ENCODE measurements at places on chromosomes 1 and 21.

DNA sequence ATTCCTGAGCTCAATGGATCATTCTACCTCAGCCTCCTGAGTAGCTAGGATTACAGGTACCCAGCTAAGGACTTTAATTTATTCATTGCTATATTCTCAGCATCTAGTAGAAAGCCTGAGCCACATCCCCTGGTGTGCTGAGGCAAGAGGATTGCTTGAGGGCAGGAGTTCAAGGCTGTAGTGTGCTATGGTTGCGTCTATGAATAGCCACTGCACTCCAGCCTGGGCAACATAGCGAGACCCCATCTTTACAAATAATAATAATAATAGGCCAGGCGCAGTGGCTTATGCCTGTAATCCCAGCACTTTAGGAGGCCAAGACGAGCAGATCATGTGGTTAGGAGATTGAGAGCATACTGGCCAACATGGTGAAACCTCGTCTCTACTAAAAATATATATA lies 3.3 kb upstream of the RPS6KA1 start:
- no peak for DNase-seq

- no peak for DNase-seq
These were observed 802 bp downstream of the KAZN start for GRCh38 chr1:14599183-14599791.

GRCh38 chr1:236348071-236348470 lies 46.0 kb upstream of the EDARADD start:
- no peak for DNase-seq

GRCh38 chr1:48756683-48757316 lies 19.9 kb downstream of the BEND5 start:
- DNase-seq = no peak

DNA sequence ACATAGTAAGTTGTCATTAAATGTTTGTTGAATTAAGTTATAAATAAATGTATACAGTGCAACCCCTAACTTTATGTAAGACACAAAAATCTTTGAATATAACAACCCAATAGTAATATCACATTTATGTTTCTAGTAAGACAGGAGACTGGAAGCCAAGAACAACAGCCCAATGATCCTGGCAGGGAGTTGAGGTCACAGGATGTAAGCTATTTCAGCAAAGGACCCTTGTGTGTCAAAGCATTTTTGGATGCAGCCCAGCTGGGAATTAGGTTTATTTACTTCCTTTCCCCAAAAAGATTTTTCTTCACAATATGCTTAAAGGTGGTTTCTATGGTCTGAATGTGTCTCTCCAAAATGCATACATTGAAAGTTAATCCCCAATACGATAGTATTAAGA lies 34.0 kb upstream of the ABCA4 start:
- DNase-seq = peak; percentile 65

GRCh38 chr1:239566074-239566473 lies 179.7 kb downstream of the CHRM3 start:
- DNase-seq = no peak

- no peak for DNase-seq
These were observed 268.7 kb downstream of the OLFM3 start for GRCh38 chr1:101728029-101728428.

- no peak for DNase-seq
These were observed 6.0 kb downstream of the PTTG1IP start for GRCh38 chr21:44867464-44867863.

GRCh38 chr1:207649865-207650580 lies 5.1 kb downstream of the CR1L start:
- DNase-seq = no peak

GRCh38 chr1:11283151-11283550 lies 10.2 kb downstream of the UBIAD1 start:
- DNase-seq = no peak

DNA sequence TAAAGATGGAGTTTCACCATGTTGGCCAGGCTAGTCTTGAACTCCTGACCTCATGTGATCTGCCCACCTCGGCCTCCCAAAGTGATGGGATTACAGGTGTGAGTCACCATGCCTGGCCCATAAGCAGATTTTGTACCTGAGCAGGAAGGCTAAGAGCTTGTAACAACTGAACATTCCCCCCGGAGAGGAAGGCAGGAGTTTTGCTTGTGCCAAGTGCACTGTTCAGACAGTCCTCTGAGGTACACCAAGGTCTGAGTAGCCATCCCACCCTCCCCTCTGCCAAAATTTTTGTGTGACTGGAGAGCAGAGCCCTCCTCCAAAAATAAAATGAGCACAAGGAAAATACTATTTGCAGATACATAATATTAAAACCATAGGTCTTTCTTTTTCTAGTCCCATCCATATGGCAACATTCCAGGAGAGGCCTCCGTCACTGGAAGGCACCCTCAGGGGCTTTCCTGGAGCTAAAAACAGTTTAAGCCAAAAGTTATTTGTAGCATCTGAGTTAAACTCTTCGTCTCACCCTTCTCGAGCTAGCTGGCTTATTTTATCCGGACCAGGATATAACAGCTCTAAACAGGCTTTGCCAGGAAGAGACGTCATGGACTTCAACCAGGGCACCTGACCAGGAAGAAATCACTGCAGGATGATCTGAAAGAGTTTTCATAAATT lies 27.2 kb downstream of the CAPN2 start:
- no peak for DNase-seq

DNA sequence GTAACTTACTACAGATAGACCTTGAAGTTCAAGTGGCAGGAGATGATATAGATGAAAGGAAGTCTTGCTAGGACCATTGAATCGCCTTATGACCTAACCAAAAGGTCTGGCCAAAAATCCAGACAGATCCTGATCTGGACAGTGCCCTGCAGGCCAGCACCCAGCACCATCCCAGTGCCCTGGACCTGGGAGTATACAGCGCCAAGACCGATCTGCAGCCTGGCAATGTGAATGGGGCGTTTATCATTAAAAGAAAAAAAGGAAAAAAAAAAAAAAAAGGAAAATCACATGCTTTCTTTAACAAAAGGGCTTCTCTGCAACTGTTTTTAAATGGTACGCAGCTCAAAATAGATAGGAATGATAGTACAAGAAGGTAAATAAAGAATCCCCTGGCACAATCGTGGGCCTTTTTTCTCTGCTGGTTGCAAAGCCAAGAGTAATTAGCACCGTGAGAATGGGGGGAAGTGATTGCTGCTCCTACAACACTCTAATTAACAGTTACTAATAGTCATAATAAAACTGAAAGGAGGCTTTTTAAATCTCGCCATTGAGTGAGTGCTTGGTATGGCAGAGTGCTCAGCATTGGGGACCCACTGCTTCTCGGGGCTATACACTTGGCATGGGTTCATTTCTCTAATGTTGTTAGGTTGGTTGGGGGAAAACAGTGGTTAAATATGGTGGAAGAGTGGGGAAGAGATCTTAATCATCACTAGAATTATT lies 146.7 kb downstream of the KAZN start:
- no peak for DNase-seq

- DNase-seq = peak; percentile 29
These were observed 33.6 kb upstream of the THEM4 start for GRCh38 chr1:151942882-151943281.

DNA sequence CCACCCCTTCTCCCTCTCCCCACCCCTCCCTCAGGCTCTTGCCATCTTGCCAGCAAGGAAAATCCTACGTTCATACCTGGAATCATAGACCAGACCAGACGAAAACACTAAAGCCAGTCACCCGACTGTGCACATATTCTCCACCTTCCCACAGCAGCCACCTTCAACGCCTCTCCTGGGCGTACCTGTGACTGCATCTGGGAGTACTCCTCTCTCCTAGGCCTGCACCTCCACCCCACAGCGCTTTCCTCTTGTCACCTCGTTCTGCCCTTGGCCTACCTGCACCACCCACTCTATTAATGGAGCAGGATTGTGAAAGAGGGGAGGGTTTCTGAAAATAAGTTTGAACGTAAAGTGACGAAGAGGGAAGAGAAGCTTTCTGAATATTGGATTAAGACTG lies 17.8 kb downstream of the PAPPA2 start:
- no peak for DNase-seq

DNA sequence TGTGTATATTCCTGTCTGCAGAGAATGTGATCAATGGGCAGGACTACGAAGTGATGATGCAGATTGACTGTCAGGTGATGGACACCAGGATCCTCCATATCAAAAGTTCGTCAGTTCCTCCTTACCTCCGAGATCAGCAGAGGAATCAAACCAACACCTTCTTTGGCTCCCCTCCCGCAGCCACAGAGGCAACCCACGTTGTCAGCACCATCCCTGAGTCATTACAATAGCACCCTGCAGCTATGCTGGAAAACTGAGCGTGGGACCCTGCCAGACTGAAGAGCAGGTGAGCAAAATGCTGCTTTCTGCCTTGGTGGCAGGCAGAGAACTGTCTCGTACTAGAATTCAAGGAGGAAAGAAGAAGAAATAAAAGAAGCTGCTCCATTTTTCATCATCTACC lies 65.2 kb downstream of the OLFML2B start:
- no peak for DNase-seq

- DNase-seq = peak; percentile 15
These were observed 276.4 kb downstream of the SPATA17 start for GRCh38 chr1:217907504-217907903.

DNA sequence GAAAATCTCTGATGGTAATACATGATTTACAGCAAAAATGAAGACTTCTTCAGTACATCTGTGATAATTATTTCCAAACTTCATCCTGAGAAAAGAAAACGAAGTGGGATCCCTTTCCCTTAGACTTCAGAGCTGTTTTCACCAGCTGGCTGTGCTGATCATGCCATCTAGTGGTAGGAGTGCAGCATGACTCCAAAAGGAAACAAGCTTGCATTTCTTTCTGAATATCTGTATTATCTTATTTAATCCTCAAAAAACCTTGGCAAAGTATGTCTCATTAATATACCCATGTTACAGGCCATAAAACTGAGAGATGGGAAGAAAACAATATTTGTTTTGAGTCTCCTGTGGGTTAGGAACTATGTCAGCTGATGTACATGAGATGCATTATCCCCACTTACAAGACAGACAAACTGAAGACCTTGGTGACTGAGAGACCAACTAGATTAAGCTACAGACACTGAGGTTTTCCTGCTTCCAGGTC lies 9.8 kb upstream of the GJA8 start:
- peak; percentile 79 for DNase-seq

DNA sequence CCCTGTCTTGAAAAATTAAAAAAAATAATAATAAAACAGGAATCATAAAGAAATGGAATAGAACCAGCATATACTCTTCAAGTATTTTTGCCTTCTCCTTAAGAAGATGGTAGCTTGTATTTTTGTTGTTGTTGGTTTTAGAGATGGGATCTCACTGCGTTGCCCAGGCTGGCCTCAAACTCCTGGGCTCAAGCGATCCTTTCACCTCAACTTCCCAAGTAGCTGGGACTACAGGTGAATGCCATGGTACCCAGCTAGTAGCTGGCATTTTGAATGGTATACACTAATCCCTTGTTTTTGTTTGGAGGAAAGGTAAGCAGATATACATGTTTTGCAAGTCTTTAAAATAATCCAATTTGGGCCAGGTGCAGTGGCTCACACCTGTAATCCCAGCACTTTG lies 34.7 kb upstream of the ERO1B start:
- no peak for DNase-seq

DNA sequence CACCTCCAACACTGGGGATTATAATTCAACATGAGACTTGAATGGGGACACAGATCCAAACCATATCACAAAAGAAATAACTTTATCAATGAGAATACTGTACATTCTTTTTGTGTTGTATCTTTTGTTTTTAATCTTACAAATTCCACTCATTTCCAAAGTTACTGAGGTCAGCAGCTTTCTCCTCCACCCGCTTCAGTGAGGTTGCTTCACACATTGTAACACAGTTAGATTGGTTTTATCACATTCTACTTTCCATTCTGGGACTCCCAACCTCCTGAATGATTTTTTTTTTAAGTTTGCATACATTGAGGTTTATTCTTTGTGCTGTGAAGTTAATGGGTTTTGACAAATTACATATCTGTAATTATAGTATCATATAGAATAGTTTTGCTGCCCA lies 43.8 kb downstream of the DDAH1 start:
- peak; percentile 50 for DNase-seq

GRCh38 chr1:9593492-9594465 lies 5.1 kb downstream of the TMEM201 start:
- peak; percentile 74 for DNase-seq

GRCh38 chr1:100383743-100384405 lies 31.6 kb downstream of the CDC14A start:
- no peak for DNase-seq

DNA sequence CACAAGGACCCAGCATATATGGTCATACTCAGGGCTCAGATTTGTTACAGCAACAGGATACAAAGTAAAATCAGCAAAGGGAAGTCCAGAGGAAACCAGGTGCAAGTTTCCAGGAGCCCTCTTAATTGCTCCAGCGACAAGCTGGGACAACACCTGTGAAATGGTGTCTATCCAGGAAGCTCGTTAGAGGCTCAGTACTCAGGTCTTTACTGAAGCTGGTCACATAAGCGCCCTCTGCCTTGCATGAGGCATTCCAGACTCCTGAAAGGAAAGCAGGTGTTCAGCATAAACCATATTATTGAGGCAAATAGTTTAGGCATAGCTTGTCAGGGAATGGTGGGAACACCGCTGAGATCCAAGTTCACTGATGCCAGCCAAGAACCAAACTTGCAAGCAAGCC lies 231.0 kb downstream of the SLC35F3 start:
- DNase-seq = no peak

GRCh38 chr1:39720094-39720999 lies 18.3 kb upstream of the PPIE start:
- DNase-seq = peak; percentile 81

GRCh38 chr21:43280949-43281633 lies 112.3 kb downstream of the CRYAA start:
- no peak for DNase-seq

DNA sequence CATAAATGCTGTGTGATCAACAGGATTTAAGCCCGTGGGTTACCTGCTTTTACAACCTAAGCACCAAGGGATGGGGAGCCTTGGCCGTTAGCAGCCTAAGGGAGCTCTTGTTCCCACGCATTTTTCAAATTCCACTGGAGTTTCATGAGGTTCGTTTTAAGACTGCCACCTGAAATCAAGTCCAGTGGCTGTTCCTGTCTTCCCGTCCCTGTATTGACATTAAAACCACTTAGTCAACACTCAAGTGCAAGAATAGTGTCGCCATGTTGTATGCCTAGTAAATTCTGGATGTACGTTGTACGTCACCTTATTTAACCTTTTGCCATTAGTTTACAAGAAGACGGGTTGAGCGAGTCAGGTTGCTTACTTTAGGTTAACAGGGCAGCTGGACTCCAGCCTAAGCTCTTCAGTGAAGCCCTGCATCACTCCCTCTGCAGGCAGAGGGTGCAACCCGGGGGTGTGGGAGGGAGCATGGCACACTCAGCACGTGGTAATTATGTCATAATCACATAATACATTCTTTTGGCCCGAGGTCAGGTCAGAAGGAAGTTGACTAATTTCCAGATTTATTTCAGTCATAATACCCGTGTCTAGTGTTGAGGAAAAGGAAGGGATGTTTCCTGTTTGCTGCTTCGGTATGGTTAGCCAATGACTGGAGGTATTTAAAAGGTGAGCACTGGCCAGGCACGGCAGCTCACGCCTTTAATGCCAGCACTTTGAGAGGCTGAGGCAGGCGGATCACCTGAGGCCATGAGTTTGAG lies 42.5 kb downstream of the CNST start:
- peak; percentile 97 for DNase-seq

DNA sequence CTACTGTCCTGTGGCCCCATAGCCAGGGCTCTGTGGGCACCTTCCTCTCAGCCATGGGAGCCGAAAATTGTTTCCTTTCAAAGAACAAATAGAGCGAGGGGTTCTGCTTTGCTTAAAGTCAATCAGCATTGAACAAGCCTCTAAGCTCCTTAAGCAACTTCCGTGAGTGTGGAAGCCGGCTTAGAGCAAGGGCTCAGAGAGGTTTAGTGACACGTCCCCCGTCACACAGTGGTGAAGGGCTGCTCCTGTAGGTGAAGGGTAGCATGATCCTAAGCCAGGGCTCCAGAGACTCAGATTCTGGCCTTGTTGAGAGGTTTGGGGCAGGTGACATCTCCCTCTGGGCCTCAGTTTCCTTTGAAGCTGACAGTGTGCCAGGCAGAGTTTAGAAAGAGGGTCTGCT lies 94.0 kb upstream of the WNT4 start:
- DNase-seq = no peak
